ENCODE measurements at places on chromosomes 6 and 20. TPM values are rescaled to one million over a fixed set of nuclear protein-coding genes. Genes with fewer than 3 reads are reported as not detected.

The SRMS gene
- total RNA-seq: not detected

The ENPP4 gene
- 6.0 TPM for total RNA-seq

The POLR1H gene
- 87.0 TPM for total RNA-seq

The C6orf132 gene
- 0.40 TPM for total RNA-seq

The TP53INP2 gene
- total RNA-seq: 2.3 TPM

DNA sequence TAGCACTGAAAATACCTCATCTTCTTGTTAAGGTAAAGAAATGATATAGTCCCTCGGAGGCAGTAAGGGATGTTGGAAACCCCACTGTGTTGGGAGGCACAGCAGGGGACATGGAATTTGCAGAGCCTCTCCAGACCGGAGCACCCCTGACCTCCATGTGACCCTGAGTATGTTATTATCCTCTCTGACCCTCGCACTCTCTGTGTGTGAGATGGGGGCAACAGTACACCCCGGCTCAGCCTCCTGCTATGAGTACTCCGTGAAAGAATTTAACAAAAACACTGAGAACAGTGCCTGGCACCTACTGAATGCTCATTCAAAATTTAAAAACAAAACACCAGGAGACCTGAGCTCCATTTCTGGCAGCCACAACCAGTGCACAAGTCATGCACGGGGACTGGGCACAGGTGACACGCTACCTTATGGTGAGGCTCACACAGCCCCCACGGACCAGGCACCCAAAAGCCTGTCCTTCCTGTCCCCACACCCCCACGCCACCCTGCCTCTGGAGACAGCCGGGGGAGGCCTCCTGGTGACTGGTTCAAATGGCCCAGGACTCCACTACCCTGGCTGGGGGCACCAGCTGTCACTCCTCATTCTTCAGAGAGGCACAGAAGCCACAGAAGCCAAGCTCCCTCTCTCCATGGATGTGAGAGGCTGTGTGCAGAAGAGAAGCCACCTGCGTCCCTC, 6.1 kb downstream of the NINL start:
- no peak overlapping the region for H3K4me3 ChIP-seq
- no peak overlapping the region for H3K27ac ChIP-seq
- no peak for DNase-seq
- peaks cover 3% of the 10 kb centered on the region for H3K36me3 ChIP-seq

GRCh38 chr6:116779573-116780164, 14.2 kb upstream of the FAM162B start:
- no peaks in the 10 kb centered on the region for H3K4me1 ChIP-seq
- no peaks in the 10 kb centered on the region for H3K36me3 ChIP-seq
- DNase-seq: no peak

GRCh38 chr20:32945710-32946221, 58.5 kb downstream of the SUN5 start:
- peaks cover 2% of the 10 kb centered on the region for H3K27me3 ChIP-seq
- no peak overlapping the region for H3K4me3 ChIP-seq
- peaks cover 26% of the 10 kb centered on the region for H3K4me1 ChIP-seq

- no peak overlapping the region for H3K4me3 ChIP-seq
- H3K36me3 ChIP-seq: no peaks in the 10 kb centered on the region
- peaks cover 11% of the 10 kb centered on the region for H3K4me1 ChIP-seq
- peak; percentile 78 for DNase-seq
- no peak overlapping the region for H3K27ac ChIP-seq
These were observed 101.4 kb downstream of the SLX4IP start for GRCh38 chr20:10536531-10536930.

DNA sequence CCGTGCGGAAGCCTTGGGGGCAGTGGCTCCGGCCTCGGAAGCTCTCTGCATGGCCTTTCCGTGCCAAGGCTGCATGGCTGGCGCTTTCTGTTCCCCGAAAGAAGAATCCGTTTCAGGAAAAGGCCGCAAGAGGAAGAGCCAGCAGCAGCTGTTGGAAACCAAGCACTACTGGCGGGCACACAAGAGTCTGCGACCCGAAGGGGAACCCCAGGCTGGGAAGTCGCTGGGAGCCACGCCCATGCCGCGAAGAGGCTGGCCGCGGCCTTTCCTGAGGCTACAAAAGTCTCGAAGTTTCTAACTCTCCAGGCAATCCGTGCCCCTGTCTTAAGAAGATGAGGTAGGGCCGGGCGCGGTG, at the start of gene CGAS:
TSS of gene CGAS (minus strand) at position 191 of the 355 bp plus-strand sequence. CDS start at position 75, 116 bp downstream.
- DNase-seq: peak; percentile 94
- H3K27ac ChIP-seq: peak within 1 kb of the TSS; percentile 89
- no peaks in the 10 kb centered on the region for H3K27me3 ChIP-seq
- peaks cover 27% of the 10 kb centered on the region for H3K36me3 ChIP-seq

DNA sequence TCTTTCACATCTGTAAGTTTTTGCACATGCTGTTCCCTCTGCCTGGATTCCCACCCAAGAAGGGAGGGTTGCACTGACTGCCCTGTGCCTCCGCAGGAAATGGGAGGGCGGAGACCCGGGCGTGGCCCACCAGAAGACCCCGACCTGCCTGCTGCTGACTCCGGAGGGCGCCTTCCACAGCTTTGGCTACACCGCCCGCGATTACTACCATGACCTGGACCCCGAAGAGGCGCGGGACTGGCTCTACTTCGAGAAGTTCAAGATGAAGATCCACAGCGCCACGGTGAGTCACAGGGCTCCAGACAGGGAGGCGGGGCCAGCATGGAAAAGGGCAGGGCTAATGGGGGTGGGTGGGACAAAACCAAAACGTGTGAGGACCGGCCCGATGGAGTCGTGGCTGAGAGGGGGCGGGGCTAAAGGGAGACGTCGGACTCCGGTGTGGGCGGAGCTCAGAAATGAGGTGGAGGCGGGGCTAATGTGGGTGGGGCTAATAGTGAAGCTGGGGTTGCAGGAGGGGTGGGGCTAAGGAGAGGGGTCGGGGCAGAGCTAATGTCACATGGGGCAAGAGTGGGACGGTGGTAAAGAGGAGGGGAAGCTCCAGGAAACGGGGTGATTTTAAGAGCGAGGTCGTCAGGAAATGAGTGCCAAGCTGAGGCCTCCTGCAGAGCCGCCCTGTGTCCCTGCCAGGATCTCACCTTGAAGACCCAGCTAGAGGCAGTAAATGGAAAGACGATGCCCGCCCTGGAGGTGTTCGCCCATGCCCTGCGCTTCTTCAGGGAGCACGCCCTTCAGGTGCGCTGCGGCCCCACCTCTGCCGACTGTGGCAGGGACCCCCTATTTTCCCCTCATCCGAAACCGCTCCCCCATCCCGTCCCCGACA, 12.6 kb downstream of the HSPA12B start:
- no peak overlapping the region for H3K27ac ChIP-seq
- H3K4me3 ChIP-seq: peak overlapping the region; percentile 81
- peaks cover 13% of the 10 kb centered on the region for H3K27me3 ChIP-seq
- H3K4me1 ChIP-seq: peaks cover 11% of the 10 kb centered on the region

GRCh38 chr6:16412171-16412570, 173.8 kb downstream of the GMPR start:
- peaks cover 30% of the 10 kb centered on the region for H3K36me3 ChIP-seq
- DNase-seq: no peak
- no peak overlapping the region for H3K4me3 ChIP-seq
- peaks cover 43% of the 10 kb centered on the region for H3K4me1 ChIP-seq

DNA sequence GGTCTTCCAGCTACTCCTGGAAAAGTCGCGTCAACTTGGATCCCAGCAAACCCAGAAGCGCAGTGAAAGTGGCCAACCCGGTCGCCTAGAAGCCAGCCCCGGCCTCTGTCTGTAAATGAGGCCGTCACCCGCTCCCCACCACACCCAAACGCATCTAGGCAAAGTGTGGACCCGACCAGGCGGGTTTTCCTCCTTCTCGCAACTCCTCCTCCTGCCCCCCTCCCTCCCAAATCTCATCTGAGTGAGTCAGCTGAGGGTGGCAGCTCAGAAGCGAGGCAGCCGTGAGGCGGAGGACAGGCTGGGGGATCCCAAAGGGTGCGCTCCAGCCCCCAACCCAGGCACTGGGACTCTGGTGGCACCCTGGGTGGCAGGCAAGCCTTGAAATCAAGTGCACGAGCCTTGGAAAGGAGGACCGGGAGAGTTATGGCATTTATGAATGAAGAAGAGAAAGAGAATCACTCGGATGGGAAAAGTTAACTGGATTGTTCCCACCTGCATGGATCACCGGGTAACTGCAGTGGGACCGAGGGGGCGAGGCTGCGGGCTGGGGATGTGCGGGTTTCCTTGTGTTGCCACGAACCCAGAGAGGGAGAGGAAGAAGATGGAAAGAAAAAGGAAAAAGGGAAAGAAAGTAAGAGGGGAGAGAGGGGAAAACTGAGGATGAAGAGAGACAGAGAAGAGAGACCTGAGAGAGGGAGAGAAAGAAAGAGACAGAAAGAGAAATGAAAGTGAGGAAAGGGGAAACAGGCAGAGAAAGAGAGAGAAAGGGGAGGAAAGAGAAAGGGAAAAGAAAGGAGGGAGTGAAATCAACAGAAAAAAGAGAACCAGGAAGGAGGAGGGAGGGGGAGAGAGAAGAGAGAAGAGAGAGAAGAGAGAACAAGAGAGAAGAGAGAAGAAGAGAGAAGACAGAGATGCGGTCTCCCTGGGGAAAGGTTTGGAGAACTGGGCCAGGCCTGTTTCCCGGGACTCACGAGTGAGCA, at the start of gene APCDD1L:
TSS of gene APCDD1L (minus strand) at position 167 of the 980 bp plus-strand sequence. CDS start 692 bp downstream, outside the sequence.
- H3K27me3 ChIP-seq: peaks cover 39% of the 10 kb centered on the region
- H3K4me3 ChIP-seq: no peak within 1 kb of the TSS
- no peak for DNase-seq
- H3K4me1 ChIP-seq: no peaks in the 10 kb centered on the region
- H3K27ac ChIP-seq: no peak within 1 kb of the TSS
- no peaks in the 10 kb centered on the region for H3K36me3 ChIP-seq

DNA sequence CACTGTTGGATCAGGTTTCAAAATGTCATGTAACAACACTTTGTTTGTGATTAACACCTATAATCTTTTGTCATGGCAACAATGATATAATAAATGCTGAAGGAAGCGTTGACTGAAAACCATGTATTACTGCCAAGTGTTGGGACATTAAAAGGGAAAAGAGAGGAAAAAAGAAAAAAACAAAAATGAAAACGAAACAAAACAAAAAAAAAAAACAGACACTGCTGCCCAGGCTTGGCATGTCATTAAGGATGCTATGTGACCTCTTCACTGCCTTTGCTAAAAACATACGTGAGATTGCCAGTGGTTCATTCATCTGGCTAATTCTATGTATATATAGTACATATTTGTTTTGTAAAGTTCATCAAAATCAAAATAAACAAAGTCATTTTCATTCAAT, 516.7 kb upstream of the RNF217 start:
- H3K27me3 ChIP-seq: no peaks in the 10 kb centered on the region
- H3K36me3 ChIP-seq: no peaks in the 10 kb centered on the region
- no peak overlapping the region for H3K27ac ChIP-seq
- no peak overlapping the region for H3K4me3 ChIP-seq
- DNase-seq: no peak

DNA sequence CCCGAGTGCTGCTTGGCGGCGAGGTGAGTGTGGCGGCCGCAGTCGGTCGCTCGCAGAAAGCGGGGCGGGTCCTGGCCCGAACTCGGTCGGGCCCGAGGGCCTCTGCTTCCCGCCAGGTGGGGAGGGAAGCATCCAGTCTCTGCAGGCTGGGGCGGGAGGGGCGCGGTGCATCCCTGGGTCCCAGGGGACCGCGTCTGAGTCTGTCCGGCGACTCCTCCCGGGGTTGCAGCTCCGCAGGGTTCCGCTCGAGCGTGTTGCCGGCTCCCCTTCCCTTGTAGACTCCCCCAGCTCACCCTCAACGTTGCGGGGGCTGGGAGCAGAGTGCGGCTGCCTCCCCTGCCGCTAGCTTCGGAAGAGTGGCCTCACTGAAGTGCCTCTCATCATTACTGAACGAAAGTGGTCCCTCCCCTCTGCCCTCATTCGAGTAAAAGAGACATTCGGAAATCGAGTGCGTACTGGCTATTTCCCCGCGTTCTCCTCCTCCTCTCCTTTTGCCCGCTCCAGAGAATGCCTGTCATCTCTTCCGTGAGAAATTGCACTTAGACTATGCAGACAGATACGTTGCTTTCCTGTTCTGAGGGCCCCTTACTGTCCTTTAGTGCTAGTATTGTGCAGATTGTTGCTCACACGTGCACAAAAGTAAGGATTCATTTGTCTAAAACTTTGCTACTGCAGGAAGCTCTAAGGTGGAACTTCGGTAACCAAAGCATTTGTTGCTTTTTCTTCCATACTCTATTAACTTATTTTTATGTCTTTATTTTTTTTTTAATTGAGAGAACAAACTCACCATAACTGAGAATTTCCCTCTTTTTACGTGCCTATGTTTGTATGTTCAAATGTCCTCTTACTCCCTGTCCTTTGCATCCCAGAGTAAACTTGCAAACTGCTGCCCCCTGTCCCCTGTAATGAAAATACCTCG, 751 bp downstream of the MAP3K4 start:
- peaks cover 6% of the 10 kb centered on the region for H3K36me3 ChIP-seq
- H3K4me1 ChIP-seq: peaks cover 21% of the 10 kb centered on the region
- DNase-seq: peak; percentile 81
- H3K27me3 ChIP-seq: peaks cover 15% of the 10 kb centered on the region

DNA sequence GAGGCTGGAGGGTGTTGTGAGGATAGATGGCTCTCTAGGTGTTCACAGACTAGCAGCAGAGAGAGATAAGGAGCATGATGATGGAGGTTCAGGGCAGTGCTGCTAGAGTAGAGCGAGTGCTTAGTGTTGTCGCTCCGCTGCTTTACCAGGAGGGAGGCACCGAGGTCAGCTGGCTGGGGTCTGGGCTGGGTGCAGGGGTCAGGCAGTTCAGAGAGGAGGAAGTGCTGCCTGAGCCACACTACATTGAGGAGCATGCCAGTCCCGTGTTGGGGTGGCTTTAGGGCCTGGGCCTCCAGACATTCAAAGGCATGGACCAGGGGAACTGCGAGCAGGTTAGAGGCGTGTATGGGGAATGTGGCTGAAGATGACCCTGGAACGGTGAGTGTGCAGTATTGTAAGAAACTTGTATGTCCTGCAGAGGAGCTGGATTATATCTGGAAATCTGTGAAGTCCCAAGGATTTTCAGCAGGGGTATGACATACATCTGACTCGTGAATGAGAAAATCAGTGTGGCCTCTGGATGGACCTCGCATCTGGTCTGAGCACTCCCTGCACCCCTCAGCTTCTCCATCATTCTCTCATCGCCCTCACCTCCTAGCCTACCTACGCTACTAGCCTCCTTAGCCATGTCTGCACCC, 66.9 kb downstream of the IGF2R start:
- H3K27me3 ChIP-seq: no peaks in the 10 kb centered on the region
- H3K27ac ChIP-seq: no peak overlapping the region
- no peak overlapping the region for H3K4me3 ChIP-seq
- H3K36me3 ChIP-seq: peaks cover 64% of the 10 kb centered on the region
- DNase-seq: no peak

- DNase-seq: no peak
- H3K27ac ChIP-seq: no peak overlapping the region
- H3K4me3 ChIP-seq: no peak overlapping the region
These were observed 160.8 kb downstream of the UBE3D start for GRCh38 chr6:82904860-82905259.

DNA sequence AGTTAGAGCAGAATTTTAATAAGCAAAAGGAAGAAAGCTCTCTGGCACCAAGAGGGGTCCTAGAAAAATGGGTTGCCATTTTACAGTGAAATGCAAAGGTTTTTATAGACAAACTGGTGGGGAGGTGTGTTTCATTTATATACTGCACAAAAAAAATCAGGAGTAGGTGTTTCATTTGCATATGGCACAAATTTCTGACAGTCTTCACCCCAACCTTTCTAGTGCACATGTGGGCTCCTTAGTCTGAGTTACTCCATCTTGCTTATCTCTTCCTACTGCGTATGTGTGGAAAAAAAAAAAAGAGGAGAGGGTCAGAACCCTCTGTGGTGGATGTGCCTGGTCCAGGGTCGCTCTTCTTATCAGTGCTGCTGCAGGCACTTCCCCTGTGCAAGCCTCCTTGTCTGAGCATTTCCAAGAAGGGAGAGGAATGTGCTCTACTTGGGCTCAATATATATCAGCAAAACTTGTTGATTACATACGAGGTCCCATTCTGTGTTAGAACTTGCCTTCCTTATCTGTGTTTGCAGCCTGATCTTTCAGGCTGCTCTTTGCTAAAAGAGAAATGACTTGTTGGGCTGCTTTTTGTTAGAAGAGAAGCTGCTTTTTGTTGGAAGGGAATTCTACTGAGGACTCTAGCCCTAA, 59.0 kb upstream of the MRAP2 start:
- H3K4me3 ChIP-seq: no peak overlapping the region
- DNase-seq: no peak
- no peaks in the 10 kb centered on the region for H3K36me3 ChIP-seq
